ENCODE measurements at places on chromosomes 16 and 17. TPM values are rescaled to one million over a fixed set of nuclear protein-coding genes. Genes with fewer than 3 reads are reported as not detected.

DNA sequence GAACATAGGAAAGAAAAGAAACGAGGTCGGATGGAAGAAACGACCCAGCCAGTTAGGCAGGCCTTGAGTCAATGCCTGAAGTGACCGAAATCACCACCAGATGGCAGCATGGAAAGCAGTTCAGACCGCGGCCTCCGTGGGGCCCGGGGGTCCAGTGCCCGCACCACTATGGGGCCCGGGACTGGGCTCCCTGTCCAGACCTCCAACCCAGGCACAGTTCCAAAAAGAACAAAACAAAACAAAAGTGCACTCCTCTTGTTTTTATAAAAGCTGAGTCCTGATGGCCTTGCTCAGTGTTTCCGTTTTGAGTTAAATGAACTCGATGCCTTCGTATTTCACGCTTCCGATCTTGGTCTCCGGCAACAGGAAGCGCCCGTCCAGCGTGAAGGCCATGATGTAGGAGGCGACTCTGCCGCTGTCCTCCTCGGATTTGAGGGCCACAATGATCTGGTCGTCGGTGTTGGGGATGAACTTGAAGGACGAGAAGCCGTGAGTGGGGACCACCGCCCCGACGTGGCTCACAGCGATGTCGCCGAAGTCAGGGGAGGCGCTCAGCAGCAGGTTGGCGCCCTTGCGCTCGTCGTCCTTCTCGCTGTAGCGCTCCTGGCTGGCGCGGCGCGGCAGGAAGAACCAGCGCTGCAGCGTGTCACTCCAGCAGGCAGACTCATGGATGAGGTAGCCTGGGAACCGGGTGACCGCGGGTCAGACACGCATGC is 13.7 kb upstream of the LGALS3BP start:
- DNase-seq: no peak

DNA sequence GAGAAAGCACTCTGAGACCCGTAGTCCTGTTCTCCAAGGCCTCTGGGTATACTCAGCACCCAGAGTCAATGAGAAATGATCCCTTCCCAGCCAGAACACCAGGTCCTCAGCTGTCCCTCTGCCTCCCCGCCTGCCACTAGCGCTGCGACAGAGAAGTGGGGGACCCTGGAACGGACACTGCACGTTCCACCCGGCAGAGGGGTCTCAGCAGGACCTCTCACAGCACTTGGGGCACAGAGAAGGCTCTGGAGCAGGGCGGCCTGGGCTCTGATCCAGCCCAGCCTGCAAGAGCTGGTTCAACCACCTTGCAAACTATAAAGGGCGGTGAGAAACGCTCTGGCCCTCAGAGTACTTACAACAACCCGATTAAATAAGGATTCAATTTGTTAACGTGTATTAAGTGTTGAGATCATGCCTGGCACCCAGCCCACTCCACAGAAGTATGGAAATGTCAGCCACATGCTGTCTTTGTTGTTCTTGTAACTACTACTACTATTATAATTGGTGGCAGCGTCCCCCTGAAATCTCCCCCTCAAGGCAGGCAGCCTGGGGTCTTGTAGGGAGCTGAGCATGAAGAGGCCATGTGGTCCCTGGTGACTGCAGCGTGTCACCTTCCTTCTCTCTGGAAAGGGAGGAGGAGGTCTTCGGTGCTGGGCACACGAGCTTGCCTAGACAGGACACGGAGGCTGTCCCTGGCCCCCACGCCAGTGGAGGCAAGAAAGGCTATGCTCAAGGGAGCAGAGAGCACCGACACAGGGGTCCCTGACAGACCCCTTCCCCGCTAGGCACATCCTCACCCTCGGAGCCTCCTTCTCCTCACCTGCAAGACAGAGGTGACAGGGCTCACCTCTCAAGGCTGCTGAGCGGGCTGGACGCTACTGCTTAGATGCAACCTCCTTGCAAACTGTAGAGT is 2.4 kb downstream of the OSGIN1 start:
- DNase-seq: peak; percentile 14

GRCh38 chr17:79923974-79924638 is 84.9 kb upstream of the CBX4 start:
- DNase-seq: peak; percentile 35

Gene EPOP
- 1.8 TPM for total RNA-seq

Gene CPHXL2
- total RNA-seq: not detected

Data from M059J (cell line).